ENCODE measurements at places on chromosomes 16 and 17.

GRCh38 chr17:50871364-50871763 is 5.2 kb upstream of the TOB1 start:
- DNase-seq = no peak

DNA sequence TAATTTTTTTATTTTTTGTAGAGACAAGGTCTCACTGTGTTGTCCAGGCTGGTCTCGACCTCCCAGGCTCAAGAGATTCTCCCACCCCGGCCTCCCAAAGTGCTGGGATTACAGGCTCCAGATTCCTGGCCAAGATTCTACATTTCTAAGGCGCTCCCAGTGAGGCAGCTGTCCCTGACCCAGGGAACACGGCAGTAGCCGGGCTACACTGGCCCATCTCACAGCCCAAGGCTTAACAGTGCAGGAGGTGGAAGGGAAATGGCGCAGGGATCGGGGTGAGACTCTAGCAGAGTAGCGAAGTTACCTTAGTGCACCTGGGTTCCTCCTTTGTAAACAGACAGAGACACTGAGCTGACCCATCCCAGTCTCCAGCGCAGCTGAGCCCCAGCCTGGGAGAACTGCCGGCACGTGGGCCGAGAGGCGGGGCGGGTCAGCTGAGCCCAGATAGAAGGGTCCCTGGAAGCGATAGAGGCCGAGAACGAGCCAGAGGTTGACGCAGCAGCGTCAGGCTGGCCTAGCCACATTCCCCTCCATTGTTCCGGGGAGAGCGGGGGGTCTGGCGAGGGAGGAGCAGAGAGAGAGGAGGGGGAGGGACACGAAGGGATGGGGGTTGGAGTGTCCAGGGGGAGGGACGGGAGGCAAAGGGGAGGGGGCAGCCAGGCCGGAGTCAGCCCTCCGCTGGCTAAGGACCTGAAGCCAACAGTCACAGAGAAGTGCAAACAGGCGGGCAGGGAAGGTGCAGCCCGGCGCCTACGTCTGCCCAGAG is 2.5 kb downstream of the CARHSP1 start:
- DNase-seq = no peak

- DNase-seq = no peak
Measured at GRCh38 chr17:61846761-61847375, 16.5 kb downstream of the BRIP1 start.

GRCh38 chr17:69978056-69978646 is 96.9 kb upstream of the KCNJ16 start:
- DNase-seq = no peak

GRCh38 chr17:28532050-28532960 is 20.1 kb downstream of the UNC119 start:
- no peak for DNase-seq

GRCh38 chr17:9976283-9977179 is 71.5 kb upstream of the RCVRN start:
- no peak for DNase-seq

GRCh38 chr17:29616300-29617048 is 6.2 kb downstream of the CORO6 start:
- DNase-seq = no peak

- no peak for DNase-seq
Measured at GRCh38 chr17:48541036-48541576, 3.8 kb downstream of the HOXB2 start.

- DNase-seq = no peak
Measured at GRCh38 chr17:57599271-57600045, 145.6 kb downstream of the CCDC182 start.
